Stimulated activated CD4-positive, alpha-beta T cell treated with anti-CD3 and anti-CD28 coated beads, TNF-alpha, amount 100 ng/mL, for 48 hours (primary cell): ENCODE measurements at places on chromosomes 1 and 21.

DNA sequence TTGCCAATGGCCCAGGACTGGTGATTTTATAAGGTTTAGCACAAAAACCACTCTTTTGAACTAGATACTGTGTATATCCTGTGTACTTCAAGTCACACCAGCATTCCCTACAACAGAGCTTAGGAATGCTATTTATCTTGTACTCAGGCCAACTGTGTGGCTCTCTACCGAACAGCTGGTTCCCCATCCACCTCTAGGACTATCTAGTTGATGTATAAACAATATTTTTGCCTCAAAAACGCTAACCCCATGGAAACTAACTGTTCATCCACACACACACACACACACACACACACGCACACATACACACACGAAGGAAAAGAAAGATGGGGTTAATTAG lies 28.7 kb upstream of the SLC45A3 start:
- DNase-seq = no peak

DNA sequence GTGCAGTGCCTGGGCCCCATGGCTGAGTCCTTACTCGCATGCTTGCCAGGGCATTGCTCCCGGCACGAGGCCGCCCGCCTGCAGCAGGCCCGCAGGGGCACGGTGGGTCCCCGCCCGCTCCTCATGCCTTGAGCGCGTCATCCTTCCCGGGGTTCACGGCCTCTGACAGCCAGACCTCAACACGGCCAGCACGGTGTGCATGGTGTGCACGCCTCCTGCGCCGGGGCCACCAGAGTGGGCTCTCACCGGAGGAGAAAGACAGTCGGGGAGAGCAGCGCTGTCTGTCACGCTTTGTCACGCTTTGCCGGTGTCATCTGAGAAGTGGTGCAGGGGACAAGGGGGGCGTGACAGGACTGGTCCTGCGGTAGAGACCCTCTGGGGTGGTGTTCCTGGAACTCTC lies 11.9 kb upstream of the COL18A1 start:
- DNase-seq = no peak

DNA sequence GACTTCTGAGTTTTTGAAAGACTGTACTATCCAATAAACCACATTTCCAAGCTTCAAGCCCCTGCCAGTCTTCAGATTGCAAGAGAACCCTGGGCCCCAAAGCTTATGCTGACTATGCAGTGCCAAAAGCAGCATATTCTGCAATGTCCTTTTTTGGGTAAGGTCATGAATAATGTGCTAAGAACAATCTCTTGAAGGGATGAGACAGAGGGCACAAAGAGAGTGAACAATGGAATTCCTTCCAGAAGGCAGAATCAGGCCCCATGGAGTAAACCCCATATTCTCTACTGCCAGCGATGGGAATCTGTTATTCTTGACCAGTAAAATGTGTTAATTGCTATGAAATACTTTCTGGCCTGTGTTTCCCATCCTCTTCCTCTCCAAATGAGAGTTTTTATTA lies 190.4 kb downstream of the RGS7 start:
- DNase-seq = no peak

DNA sequence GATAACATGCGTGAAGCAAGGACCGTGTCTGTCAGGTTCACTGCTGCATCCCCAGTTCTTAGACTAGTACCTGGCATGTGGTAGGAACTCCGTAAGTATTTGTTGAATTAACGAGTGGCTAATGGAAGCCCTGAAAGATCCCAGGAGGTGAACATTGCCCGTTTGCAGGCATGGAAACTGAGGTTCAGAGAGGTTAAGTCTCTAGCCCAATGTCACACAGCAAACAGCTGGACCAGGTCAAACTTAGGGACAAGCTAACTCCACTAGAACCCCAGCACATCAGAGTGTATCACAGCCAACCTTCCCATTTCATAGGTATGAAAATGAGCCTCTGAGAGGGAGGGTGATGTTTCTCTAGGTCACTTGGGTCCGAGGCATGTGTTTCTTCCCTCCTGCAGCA lies 27.6 kb downstream of the RAP1GAP start:
- DNase-seq = no peak

DNA sequence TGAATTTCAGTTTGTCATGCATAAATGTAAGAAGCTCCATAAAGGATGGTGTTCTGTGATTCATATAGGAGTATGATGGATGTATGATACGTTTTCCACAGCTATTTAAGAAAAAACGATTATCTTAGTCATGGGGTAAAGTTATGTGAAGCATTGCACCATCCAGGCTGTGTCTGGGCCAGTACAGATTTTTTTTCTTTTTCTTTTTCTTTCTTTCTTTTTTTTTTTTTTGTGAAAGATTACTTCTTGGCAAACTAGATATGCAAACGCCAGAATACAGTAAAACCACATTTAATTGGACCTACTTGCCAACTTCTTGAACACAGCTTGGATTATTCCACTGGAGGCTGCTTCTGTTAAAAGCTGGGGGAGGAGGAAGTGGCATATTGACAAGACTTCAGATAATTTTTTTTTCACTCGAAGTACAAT lies 14.9 kb downstream of the ZBTB18 start:
- DNase-seq = no peak

- DNase-seq = no peak
Observed at GRCh38 chr1:228902781-228903433, 167.6 kb downstream of the RHOU start.

DNA sequence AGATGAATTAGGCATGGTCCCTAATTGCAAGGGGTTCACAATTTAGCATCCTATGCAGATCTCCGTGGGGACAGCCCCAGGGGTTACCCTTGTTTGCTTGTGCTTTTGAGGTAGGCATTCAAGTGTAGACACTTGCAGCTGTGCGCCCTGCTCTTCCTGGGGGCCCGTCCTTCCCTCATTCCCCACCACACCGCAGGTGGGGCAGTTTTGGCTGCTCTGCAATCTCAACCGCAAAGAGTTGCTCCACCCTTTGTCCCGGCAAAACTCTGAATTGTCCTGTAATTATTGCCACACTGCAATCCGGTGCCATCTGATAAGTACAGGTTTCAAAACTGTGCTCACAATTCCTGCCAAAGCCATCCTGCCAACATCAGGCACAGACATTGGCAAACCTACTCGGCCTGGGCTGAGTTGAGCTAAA lies 65.4 kb upstream of the LYST start:
- no peak for DNase-seq

GRCh38 chr1:43256675-43257570 lies 12.9 kb upstream of the TMEM125 start:
- DNase-seq = no peak

- DNase-seq = no peak
Observed at GRCh38 chr1:90510143-90510542, 207.0 kb downstream of the BARHL2 start.

DNA sequence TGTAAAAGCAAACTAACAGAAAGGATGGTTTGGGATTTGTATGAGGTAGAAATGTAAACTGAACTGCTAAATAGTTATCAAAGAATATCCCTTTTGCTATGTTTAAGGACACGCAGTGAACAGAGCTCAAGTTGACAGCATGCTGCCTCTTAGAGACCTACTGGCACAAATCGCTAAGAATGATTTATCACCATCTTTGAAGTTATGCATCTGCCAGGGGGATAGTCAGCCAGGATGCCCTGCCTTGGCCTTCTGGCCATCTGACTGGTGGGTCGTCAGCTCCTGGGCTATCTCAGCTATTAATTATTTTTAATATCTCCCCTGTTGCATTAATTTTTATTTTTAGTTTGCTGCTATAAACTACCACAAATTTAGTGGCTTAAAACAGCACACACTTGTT lies 334.8 kb upstream of the KAZN start:
- no peak for DNase-seq

- no peak for DNase-seq
Observed at GRCh38 chr1:173549813-173550212, 53.1 kb downstream of the SLC9C2 start.

DNA sequence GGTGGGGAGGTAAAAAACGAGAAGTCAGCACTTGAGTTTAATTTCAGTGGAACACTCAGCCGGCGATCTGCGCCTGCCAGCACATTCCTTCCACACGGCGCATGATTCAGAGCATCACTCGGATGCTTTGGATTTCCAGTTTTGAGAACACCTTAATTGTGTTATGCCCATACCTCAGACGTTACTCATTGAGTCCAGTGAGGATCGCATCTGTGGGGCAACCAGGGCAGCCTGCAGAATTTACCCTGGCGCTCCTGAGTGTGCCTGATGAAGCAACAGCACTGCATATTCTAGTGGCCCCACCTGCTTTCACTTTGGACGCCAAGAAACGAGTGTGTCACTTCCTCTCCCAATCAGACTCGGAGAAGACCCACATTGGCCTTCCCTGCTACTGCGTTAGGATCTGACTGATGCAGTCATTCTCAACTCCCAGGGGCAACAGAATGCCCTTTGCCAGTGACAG lies 19.9 kb downstream of the FAM89A start:
- no peak for DNase-seq

- no peak for DNase-seq
Observed at GRCh38 chr1:77279929-77280328, 1.9 kb upstream of the AK5 start.

- no peak for DNase-seq
Observed at GRCh38 chr21:16792101-16792500, 720.7 kb upstream of the CXADR start.

GRCh38 chr1:182861994-182862393 lies 22.8 kb downstream of the DHX9 start:
- no peak for DNase-seq
